Stimulated activated CD4-positive, alpha-beta T cell treated with anti-CD3 and anti-CD28 coated beads, Interleukin-12 subunit alpha, Interleukin-12 subunit beta, amount 100 ng/mL, for 4 hours (primary cell): ENCODE measurements at places on chromosomes 6 and 20.

DNA sequence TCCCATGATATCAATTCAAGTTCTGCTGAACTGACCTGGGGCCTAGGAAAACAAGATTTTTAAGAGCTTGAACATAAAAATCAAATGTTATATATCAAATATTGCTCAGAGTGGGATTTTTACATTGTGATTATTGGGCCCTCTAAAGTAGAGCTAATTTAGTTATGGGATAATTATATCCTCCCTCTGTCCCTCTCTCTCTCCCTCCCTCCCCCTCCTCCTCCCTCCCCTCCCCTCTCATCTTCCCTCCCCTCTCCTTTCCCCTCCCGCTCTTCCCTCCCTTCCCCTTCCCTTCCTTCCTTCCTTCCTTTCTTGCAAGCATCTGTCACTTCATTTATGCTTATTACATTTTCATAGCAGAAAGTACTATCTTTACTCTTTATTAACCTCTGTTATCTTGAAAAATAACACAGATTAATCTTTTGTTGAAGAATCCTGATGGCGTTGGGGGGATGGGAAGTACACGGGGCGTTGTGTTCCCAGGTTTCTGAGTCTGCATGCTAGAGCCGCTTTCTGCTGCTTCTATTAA is 32.8 kb downstream of the KIF25 start:
- no peak for DNase-seq

DNA sequence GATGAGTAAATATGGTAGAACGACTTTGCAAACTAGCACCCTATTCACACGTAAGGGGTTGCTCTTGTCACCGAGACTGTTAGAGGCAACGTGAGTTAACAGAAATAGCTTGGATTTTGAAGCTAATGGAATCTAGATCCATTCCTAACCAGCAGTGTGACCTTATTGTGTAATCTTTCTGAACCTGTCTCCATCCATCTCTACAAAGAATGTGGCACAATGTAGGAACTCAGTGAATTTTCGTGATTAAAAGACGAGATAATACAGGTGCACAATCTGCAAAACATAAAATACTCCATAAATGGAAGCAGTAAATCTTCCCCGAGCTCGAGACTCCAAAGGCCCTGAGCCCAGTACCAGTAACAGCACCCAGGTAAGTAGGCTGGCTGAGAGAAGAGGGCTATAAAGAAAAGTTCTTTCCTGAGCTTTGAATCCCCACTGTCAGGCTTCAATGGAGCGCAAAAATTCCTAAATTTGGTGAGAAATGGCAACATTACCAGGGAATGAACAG is 801 bp upstream of the KIFC1 start:
- no peak for DNase-seq

GRCh38 chr20:6680854-6681253 is 86.6 kb upstream of the BMP2 start:
- DNase-seq, result no peak

GRCh38 chr20:10972219-10972860 is 298.5 kb upstream of the JAG1 start:
- DNase-seq, result no peak

GRCh38 chr6:17900011-17900410 is 87.4 kb downstream of the KIF13A start:
- DNase-seq, result no peak

DNA sequence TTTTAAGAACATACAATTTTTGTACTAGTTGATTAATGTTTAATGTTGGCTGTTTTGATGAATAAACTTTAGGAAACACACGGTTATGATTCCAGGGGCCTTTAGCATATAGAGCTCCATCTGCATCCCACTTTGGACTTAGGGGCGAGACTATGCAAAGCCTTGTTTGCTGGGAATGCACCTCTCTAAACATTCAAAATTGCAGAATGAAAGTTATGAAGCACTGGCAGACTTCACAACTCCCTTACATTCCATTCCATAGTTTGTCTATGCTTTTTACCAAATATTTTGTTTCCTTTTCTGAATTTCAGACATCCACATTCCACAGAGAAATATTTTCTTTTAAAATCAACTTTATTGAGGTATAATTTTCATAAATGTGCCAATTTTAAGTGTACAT is 10.3 kb upstream of the TCP11 start:
- DNase-seq, result no peak

- DNase-seq, result no peak
Measured at GRCh38 chr6:11471261-11471660, 66.3 kb upstream of the TMEM170B start.

GRCh38 chr20:10590950-10591671 is 82.7 kb downstream of the JAG1 start:
- no peak for DNase-seq

GRCh38 chr6:111759331-111759835 is 113.9 kb downstream of the FYN start:
- DNase-seq, result no peak

GRCh38 chr20:3461911-3462677 is 8.7 kb upstream of the ATRN start:
- DNase-seq, result no peak

GRCh38 chr6:20352346-20352745 is 49.3 kb upstream of the E2F3 start:
- no peak for DNase-seq

- DNase-seq, result no peak
Measured at GRCh38 chr6:52307900-52308372, 23.4 kb upstream of the MCM3 start.

GRCh38 chr6:76418560-76419223 is 346.2 kb upstream of the IMPG1 start:
- no peak for DNase-seq

DNA sequence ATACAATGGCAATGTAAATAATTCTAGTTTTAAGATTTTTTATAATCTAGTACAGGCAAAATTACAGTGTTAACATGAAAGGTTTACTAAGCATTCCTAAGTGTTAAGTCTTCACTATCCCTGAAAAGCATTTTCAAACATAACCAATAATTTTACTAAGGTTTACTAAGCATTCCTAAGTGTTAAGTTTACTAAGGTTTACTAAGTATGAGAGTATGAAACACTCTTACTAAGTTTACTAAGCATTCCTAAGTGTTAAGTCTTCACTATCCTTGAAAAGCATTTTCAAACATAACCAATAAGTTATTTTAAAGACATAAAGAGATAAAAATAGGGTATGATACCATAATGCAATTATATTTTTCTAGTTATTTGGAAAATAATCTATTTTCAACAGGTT is 82.6 kb downstream of the PRSS35 start:
- no peak for DNase-seq

GRCh38 chr6:137271245-137272183 is 52.3 kb upstream of the IFNGR1 start:
- no peak for DNase-seq

- DNase-seq, result no peak
Measured at GRCh38 chr6:165678429-165678828, 15.4 kb upstream of the PDE10A start.

- no peak for DNase-seq
Measured at GRCh38 chr20:3995067-3995748, 20.1 kb downstream of the RNF24 start.

DNA sequence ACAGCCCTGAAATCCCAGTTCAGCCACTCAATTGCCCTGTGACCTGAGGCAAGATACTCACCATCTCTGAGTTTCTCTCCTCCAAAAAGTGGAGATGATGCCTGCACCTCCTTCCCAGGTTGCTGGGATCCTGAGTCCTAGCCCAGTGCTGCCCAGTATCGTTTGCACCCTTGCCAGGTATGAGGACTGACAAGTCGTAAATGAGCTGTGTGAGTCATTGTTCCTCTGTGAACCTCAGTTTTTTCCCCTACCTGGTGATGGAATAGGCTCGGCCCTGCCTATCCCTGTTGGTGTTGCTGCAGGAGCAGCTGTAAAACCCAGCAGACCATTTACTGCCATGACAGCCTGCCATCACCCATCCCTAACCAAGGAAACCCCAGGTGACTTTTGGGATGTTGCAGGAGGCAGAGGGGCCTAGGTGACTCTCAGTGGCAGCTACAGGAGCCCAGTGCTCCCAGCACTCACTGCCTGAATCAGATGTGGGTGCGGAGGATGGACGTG is 229.3 kb downstream of the SYNDIG1 start:
- DNase-seq, result no peak

DNA sequence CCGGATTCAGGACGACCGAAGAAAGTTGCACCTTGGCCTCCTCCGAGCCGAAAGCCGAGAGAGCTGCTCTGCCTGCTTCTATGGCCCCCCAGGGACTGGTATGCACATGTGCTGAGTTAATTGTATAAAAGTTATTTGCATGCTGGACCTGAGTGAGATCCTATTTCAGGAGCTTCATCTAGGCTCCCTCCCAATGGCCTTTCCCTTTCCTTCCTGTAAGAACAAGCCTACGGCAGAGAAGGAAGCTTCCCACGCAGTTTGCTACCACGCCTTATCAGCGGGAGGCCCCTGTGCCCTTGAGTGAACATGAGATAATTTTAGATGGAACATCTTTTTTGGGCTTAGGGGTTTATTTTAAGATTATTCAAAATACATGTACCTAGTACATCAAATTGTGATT is 65.9 kb downstream of the RIN2 start:
- DNase-seq, result no peak

DNA sequence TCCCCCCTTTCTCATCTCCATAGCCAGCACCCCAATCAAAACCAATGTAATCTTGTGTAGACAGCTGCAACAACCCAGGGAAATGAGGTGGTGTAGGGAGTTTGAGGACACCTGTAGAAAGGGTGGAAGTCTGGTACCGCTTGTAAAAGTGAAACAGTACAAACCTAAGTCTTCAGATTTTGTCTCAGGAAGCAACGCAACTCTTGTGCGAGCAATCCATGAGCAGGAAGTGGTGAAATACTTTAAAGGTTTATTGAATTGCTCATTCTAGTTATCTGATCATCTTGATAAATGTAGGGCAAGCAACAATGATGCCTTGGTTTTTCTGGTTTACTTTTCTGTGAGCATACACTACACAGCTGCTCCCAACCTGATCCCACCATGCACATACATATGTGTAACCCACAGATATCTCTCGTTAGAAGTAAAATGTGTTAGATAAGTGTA is 71.1 kb upstream of the THEMIS start:
- DNase-seq, result peak; percentile 8

- DNase-seq, result no peak
Measured at GRCh38 chr6:145214570-145214969, 520.8 kb downstream of the EPM2A start.

- DNase-seq, result no peak
Measured at GRCh38 chr6:109513571-109514071, 30.6 kb upstream of the ZBTB24 start.

DNA sequence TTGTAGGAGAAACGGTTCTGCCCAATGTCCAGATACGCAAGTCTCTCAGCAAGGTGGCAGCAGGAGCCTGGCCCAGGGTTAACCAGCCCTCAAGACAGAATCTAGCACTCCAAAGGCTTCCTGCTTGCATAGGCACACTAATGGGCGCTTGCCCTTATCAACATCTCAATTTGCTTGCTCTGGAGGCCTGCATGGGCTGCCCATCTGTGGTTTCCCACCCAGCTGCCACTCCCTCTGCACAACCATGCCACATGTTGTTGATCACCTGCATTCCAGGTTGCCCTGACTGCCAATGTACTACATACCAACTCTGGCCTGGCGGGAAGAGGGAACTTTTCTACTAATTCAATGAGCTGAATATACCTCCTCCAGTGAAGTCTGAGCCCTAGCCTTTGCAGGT is 74.6 kb downstream of the ATG5 start:
- DNase-seq, result no peak

DNA sequence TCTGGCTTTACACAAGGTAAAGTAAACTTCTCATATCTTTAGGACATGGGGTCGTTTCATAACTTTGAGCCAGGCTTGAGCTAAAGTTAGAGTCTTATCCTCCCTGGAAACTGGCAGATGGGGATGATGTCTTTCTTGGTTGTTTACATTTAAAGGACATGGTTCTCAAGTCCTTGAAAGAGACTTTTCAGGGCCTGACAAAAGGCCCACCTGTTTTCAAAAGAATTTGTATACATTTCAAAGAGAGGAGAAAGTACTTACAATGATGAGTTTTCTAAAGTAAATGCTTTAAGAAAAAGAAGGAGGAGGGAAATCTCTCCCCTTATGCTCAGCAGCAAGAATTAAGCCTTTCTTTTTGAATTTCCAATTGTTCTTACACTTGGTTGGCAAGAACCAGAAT is 45.7 kb upstream of the TINAG start:
- no peak for DNase-seq

DNA sequence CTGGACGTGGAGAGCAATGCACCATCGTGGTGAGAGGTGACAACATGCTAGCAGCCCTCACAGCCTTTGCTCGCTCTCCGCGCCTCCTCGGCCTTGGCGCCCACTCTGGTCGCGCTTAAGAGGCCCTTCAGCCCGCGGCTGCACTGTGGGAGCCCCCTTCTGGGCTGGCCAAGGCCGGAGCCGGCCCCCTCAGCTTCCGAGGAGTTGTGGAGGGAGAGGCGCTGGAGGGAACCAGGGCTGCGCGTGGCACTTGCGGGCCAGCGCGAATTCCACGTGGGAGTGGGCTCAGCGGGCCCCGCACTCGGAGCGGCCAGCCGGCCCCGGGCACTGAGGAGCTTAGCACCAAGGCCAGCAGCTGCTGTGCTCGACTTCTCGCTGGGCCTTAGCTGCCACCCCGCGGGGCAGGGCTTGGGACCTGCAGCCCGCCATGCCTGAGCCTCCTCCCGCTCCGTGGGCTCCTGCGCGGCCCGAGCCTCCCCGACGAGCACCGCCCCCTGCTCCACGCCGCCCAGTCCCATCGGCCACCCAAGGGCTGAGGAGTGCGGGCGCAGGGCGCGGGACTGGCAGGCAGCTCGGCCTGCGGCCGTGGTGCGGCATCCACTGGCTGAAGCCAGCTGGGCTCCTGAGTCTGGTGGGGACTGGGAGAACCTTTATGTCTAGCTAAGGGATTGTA is 3.8 kb downstream of the GPX6 start:
- DNase-seq, result no peak

GRCh38 chr20:32574296-32575226 is 10.6 kb downstream of the NOL4L start:
- peak; percentile 49 for DNase-seq

GRCh38 chr6:159094444-159095252 is 49.9 kb upstream of the TAGAP start:
- DNase-seq, result peak; percentile 62

GRCh38 chr20:35641743-35642142 is 23.0 kb downstream of the CPNE1 start:
- DNase-seq, result no peak

DNA sequence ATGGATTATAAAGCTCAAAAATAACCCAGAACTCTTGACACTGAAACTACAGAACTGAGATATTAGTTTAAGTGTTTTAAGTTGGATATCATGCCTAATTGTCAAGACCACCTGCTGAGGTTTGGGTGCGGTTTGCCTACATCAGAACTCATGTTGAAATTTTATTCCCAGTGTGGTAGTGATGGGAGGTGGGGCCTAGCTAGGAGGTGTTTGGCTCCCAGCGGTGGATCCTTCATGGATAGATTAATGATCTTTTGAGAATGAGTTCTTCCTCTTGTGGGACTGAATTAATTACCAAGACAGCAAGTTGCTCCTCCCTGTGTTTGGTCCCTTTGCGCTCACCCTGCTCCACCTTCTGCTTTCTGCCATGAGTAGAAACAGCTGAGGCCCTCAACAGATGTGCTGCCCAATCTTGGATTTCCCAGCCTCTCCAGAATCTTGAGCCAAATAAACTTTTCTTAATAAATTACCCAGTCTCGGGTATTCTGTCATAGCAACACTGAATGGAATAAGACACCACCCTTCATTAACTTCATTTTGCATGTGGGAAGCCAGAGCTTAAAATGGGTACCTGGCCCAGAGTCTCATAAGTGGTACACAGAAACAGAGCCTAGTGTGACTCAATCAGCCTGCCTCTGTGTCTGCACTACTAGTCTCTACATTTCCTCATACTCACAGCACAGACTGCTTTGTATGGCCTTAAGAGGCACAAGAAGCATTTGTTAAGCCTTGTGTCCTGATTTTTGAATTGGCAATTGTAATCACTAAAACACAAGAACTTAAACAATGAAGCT is 158.4 kb downstream of the IBTK start:
- no peak for DNase-seq
